Stimulated activated CD4-positive, alpha-beta T cell treated with anti-CD3 and anti-CD28 coated beads, Interleukin-1b, Interleukin-23, amount 100 ng/mL, for 24 hours (primary cell): ENCODE measurements at places on chromosomes 16 and 17.

DNA sequence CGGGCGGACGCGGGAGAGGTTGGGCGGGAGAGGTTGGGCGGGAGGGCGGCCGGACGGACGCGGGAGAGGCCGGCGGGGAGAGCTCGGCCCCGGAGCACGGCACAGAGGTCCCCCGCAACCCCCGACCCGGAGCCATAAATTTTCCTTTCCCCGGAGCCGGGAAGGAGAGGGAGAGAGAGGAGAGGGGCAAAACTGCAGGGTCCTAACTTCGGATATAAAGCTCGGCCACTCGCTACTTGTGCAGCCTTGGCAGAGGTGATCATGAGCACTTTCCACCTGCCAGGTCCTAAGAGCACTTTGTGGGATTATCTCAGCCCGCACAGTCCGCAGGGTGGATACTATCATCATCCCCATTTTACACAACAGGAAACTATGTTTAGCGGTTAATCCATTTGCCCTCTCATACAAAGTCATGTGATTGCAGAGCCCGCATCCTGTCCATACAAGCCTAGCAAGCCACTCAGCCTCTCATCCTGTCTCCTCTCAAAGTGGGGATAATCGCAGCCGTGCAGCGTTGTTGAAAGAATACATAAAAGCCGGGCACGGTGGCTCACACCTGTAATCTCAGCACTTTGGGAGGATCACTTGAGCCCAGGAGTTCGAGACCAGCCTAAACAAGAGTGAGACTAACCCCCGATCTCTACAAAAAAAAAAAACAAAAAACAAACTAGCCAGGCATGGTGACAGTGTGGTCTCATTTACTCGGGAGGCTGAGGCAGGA lies 780 bp upstream of the DCAKD start:
- DNase-seq: no peak

- no peak for DNase-seq
Observed at GRCh38 chr16:23499801-23500200, 10.5 kb downstream of the GGA2 start.

DNA sequence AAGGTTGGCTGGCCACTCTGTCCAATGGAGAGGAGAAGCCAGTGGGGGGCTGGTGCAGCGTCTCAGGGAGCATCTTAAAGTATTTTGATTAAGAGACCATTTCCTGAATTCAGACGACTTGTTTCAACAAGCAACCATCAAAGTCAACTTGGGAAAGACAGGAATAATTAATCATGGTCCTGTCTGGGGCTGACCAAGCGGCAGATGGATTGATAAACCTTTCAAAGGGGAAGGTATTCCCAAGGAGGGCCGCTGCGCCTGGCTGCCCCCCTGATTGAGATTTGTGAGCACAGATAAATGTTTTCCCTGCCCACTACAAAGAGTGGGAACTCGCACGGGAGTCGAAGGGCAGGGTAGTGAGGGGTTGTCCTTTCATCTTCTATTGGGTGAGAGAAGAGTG lies 47.5 kb downstream of the HNF1B start:
- no peak for DNase-seq

- no peak for DNase-seq
Observed at GRCh38 chr16:83623892-83624291, 183.9 kb upstream of the HSBP1 start.

DNA sequence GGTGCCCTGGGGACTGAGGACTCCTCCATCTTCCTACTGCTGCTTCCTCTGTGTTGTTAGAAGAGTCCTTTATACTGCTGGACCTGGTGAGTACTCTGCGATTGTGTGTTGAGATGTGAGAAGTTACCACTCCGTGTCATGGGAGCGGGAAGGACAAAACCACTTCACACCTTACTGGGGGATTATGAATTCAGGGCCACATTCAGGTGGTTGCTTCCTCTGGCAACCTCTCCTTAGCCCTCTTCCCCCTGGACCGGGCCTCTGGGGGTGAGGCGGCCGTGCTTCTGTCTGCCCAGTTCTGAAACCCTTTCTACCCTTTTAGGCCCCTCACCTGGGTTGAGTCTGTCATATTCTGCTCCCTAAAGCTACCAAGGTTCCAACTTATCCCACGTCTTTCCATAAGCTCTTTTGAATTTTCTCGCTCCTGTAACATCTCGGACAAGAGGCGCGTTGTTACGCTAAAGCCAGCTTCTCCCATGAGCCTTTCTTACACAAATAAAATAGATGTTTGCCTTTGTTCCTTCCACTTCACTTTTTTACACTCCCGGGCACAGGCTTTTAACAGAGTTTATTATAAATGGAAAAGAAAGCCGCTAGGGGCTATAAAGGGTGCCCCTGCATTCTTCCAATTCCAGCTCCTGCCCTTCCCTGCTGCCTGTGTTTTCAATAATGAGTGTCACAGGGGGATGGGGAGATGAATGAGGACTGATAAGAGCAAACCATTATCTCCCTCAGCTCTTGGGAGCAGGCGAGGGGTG lies 20.7 kb upstream of the CDH13 start:
- DNase-seq: no peak

DNA sequence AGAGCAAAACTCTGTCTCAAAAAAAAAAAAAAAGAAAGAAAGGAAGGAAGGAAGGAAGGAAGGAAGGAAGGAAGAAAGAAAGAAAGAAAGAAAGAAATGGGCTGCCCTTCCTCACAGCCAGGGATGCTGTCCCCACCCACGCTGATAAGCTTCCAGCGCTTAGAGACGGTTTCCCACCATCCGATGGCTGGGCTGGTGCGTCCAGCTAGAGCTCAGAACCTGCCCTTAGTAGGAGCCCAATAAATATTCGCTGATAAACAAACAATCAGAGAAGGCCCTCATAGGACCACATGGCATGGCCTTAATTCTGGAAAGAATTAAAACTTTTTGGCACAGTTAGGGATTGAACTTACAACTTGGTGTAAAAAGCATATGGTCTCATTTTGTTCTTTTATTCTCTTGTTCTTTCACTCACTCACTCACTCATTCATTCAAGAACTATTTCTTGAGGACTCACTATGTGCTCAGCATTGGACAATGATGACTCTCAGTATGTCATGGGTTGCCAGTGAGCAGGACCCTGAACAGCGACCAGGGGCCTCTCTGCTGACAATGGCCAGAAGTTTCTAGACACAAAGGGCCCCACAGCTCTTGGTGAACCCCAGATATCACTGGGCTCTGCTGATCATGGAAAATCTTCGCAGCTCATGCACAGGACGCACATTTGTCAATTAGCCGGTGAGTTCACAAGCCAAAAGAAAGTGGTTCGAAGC lies 32.5 kb upstream of the TNRC6C start:
- DNase-seq: no peak

GRCh38 chr16:14405611-14406537 lies 224.2 kb downstream of the PARN start:
- no peak for DNase-seq

DNA sequence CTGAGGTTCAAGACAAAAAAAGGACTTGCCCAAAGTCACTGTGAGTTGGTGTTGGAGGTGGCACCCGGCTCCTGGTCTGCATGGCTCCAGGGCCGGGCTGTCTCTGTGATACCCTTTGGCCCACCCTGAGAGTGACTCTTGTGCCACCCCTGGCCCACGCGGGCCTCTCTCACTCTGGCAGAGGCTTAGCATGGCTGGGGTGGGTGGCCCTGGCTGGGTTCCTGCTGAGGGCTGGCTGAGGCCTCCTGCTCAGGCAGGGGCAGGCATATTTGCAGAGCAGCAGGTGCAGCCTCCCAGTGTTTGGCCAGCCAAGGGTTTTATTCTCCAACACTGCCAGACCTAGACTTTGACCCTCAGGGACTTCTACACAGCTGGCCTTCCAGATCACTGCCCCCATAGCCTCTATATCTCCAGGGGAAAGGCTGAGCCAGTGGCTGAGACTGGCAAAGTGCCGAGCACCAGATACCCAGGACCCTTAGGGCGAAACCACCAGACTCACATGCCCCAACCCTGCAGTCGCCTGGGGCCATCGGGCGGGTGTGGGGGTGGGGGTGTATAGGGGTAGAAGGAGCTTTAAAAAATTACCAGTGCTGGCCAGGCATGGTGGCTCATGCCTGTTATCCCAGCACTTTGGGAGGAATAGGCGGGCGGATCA lies 21.5 kb upstream of the ADGRG1 start:
- no peak for DNase-seq

GRCh38 chr17:72931635-72932034 lies 160.9 kb downstream of the SLC39A11 start:
- DNase-seq: no peak

GRCh38 chr17:70207184-70207583 lies 37.9 kb downstream of the KCNJ2 start:
- no peak for DNase-seq

- DNase-seq: no peak
Observed at GRCh38 chr16:47196457-47196856, 52.7 kb upstream of the NETO2 start.

DNA sequence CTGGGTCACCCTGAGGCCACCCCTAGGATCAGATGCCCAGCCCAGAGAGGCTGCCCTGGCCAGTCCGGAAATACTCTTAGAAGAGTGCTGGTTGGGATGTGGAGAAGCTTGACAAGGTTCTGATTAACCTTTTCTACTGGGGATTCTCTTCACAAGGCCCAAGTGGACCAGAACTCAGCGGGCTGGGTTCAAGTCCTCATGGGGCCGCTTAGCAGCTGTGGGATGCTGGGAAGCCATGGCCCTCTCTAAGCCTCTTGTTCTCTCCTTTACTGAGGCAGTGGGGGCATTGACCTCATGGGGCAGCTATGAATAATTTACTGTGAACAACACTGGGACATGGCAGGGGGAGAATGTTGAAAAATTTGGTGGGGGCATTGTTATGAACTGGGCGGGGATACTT lies 92.8 kb downstream of the CYLD start:
- DNase-seq: no peak

DNA sequence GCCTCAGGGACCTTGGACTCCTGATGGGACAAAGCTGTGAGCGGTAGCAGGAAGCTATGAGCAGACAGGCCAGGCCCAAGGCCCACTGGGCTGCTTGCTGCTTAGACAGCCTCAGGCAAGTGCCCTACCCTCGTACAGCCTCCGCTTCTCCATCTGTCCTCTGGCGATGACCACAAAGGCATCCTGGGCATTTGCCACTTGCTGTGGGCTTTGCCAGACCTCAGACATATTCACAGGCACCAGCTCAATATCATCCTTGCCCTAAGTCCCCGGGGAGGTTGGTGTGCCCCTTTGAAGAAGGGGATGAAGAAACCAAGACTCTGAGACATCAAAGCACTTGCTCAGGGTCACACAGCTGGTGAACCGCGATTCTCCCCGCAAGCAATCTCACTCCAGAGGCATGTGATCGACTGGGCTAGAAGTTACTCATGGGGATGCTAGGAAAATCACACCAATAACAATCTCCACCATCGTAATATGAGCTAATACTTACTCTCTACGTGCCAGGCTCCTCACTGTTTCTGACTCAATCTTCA lies 21.7 kb downstream of the PPL start:
- no peak for DNase-seq

- DNase-seq: no peak
Observed at GRCh38 chr17:16820979-16821543, 131.0 kb downstream of the CCDC144A start.

DNA sequence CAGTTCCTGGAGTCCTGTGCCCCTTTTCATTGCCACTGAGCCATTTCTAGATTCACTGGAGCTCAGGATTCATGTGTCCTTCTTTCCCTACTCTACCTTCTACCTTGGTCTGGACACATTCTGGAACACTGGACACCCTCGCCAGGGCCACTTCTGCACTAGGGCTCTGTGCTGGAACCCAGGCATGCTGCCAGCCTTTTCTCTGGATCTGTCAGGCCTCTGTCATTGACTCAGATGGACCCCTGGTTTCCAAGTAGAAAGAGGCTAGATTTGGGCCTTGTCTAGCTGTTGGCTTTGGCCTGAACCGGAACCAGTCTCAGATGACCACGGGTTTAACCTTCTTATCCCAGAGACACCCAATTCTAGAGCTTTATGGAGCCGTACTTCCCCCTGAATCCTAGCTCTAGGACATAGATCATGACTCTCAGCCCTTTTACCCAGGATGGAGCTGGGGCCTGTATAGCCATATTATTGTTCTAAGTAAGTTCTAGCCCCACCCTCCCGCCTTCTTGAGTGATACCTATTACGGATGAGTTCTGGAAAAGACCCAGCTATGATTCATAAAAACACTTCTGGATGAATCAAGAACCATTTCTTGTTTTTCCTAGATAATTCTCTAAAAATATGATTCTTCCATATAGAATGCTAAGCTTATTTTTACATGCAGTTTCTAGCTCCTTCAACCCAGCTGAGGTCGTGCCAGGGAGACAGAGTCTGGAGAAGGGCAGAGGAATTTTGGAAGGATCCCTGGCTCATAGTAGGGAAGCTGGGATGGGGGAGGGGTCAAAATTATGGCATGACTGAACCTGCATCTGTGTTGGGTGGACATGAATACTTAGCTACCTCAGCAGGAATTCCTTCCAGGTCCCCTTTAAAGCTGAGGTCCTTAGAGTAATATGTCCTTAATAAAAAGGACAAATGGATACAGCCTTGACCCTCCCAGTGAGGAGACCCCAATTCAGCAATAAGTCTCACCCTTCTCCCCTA lies 1.1 kb upstream of the CHRNB1 start:
- DNase-seq: no peak

GRCh38 chr16:22726868-22727267 lies 87.1 kb upstream of the HS3ST2 start:
- no peak for DNase-seq

DNA sequence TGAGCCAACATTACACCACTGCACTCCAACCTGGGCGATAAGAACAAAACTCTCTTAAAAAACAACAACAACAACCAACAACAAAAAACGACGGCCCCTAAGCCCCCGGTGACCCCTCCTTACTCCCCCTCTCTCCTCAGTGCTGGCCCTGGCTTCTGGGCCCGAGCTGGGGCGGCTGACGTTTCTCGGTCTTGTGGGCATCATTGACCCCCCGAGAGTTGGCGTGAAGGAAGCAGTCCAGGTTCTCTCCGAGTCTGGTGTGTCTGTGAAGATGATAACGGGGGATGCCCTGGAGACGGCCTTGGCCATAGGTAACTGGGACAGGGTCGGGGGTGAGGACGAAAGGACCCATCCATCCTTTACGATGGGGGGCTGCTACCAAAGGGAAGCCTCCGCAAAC lies 52.7 kb downstream of the MEAK7 start:
- no peak for DNase-seq

GRCh38 chr17:6098050-6098822 lies 28.1 kb downstream of the WSCD1 start:
- no peak for DNase-seq

DNA sequence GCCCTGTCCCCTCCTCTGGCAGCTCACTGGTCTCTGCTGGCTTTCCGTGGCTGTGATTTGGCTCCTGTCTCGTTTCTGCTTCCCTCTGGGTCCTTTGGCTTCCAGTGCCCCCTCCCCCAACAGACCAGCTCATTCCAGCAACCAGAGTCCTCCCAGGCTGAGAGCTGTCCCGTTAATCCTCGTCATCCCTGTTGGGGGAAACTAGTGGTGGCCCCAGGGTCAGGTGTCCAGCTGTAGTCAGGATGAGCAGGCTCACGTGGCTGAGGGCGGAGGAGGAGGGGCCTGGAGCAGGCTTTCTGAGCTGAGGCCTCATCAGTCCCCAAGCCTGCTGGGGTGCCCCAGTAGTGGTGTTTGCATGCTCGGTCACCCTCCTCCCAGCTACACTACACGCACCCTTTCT lies 10.7 kb upstream of the CBX4 start:
- no peak for DNase-seq

- DNase-seq: no peak
Observed at GRCh38 chr16:175011-175949, 1.2 kb upstream of the HBA1 start.
